CD4-positive, alpha-beta T cell treated with Interleukin-1 beta for 1 hour (primary cell): ENCODE measurements at places on chromosomes 6 and 20.

DNA sequence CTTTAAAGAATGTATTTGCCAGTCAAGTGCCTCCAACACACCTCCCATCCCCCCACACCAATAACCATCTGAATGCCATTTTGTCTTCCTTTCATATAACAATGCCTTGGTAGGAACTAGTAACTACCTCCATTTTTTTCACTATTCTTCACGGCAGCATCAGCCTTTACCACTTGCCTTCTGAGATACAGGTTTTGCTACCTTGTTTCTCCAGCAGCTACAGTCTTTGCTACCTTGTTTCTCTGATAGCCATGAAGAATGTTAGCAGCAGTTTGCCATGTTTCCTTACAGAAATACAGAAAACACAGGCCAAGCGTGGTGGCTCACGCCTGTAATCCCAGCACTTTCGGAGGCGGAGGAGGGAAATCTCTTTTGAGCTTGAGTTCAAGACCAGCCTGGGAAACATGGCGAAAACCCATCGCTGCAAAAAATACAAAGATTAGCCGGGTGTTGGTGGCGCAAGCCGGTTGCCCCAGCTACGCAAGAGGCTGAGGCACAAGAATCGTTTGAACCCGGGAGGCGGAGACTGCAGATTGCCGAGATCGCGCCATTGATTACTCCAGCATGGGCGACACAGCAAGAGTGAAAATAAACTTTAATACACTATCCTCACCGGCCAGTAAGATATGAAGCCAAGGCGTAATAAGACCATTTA, 100.9 kb downstream of the HFE start:
- peak; percentile 66 for DNase-seq

DNA sequence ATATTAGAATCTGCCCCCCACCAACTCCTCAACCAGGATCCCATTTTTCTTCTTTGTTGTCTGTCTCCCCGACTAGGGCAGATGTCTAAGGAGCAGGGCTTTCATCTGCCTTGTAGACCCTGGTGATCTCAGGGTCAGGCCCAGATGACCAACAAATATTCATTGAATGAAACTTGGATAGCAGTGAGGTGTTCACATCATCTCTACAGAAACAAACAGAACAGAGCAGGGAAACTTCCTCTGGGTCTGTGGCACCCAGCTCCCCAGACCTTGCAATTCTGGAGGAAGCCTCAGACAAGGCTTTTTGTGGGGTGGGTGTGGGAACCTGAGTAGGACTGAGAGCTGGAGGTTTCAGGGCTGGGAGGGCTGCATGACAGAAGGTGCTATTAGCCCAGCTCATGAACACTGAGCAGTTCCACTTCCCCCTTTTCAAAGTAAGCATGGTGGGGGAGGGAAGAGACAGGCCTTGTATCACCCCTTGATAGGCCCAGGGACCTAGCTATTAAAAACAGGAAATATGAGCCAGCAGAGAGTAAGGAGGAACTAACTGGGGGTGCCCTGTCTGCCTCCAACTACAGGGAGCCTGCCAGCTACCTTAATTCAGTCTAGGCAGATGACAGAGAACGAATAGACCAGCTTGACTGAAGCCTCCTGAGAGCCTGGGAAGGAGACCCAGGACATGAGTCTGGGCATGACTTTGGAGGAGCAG, 37.3 kb upstream of the TOP1 start:
- DNase-seq = peak; percentile 81

GRCh38 chr6:16130932-16131387, 2.1 kb downstream of the MYLIP start:
- DNase-seq = peak; percentile 70

- DNase-seq = no peak
Observed at GRCh38 chr20:62405108-62405980, 1.7 kb downstream of the CABLES2 start.

- no peak for DNase-seq
Observed at GRCh38 chr6:110756817-110757216, 58.5 kb downstream of the CDK19 start.

DNA sequence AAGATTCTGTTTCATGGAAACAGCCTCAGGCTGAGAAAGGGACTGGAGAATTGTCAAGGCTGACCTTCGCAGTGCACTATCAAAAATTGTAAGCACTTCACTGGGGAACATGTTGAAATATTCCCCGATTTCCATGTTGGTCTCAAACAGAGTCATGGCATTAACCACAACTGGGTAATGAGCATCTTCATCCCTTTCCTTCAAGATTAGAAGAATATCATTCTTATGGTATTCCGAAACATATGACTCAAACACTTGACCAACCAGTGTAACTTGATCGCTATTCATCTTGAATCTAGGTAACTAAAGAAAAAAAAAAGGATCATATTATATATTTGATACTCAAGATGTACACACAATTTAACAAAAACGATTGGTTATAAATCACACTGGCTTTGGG, 3.5 kb downstream of the MCM9 start:
- no peak for DNase-seq

DNA sequence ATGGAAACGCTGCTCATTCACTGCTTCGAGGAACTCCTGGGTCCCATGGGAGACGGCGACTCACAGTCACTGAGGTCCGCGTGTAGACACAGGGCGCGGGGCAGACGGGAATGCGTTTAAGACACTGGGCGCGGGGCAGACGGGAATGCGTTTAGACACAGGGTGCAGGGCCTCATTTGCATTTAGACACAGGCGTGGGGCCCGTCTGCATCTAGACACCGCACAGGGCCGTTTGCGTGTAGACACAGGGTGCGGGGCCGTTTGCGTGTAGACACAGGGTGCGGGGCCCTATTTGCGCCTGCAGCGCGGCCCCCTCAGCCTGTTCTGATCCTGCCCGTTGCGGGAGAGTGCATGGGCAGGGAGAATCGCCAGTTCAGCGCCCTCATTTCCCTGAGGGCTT, 10.4 kb downstream of the DACT2 start:
- DNase-seq = no peak

DNA sequence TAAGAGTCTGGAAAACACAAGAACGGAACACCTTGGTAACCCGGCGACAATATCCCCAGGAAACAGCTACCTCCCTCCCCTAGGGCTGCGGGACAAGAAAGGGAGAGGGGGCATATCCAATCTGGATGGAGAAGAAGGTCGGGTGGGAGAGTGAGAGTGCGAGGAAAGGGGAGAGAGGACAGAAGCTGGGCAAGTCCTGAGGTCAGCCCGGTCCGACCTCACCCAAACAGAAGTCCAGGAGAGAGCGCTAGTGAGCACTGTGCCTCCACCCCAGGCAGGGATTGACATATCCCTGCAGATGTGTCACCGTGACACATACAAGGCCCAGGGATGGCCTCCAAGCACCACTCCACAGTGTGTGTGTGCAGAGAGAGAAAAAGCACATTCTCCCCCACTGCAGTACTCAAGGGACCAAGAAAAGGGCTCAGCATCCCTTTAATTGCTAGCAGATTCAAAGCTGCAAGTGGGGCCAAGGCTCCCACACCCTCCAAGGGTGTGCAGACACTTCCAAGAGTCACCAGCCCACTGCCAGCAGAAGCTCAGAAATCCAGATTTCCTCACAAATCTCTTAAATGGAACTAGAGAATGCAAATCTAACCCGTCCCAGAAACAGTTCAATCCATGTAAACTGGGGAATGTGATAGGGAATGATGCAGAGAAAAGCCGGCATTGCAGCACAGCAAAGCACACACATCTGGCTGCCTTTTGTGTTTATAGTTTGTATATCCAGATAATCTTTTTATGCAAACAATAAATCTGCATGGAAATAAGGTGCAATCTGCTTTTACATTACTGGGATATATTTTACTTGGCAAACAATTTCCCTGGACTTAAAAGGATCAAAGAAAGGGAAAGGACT, 3.1 kb downstream of the PXDC1 start:
- DNase-seq = peak; percentile 27

GRCh38 chr6:151044465-151045441, 179.3 kb downstream of the MTHFD1L start:
- DNase-seq = no peak

DNA sequence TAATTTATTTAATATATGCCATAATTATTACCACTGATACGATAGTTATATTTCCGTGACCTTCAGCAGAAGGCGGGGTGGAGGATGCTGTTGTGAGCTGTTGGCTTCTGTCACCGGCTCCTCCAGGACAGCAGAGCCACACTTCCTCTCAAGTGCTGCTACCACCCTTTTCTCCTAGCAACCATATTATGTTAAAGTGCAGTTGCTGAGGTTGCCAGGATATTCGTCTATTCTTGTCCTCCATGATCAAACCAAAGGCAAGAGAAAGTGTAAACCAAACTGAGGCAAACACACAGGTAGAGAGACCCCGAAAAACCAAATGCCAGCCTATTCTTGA, 27.8 kb downstream of the RGS17 start:
- no peak for DNase-seq

- DNase-seq = peak; percentile 10
Observed at GRCh38 chr6:13395272-13396237, 67.2 kb upstream of the TBC1D7 start.

GRCh38 chr6:6495851-6496250, 92.7 kb upstream of the LY86 start:
- DNase-seq = no peak

- no peak for DNase-seq
Observed at GRCh38 chr6:327538-328116, 35.3 kb downstream of the DUSP22 start.

DNA sequence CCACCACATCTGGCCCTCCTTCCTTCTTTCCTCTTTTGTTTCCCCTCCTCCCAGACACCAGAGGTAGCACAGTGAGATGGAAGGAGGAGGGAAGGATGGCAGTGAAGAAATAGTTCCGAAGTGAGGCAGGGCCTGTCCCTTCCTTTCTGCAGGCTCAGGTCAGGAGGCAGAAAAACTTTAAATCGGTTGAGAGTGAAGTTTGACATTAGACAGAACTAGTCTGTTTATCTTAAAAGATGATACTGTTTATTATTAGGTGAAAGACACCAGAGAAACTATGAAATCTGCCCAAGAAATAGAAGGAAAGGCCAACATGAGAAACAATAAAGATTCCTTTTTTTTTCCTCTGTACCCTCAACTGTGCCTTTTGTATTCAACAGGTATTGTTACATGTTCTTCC, 670.3 kb downstream of the UTRN start:
- DNase-seq = no peak

- peak; percentile 87 for DNase-seq
Observed at GRCh38 chr20:3744806-3745685, 12.6 kb downstream of the HSPA12B start.

DNA sequence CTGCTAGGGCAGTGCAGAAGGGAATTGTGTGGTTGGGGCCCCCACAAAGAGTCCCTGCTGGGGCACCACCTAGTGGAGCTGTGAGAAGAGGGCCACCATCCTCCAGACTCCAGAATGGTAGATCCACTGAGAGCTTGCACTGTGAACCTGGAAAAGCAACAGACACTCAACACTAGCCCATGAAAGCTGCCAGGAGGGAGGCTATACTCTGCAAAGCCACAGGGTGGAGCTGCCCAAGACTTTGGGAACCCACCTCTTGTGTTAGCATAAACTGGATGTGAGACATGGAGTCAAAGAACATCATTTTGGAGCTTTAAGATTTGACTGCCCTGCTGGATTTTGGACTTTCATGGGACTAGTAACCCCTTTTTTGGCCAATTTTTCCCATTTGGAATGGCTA, 328.4 kb upstream of the KHDRBS2 start:
- DNase-seq = no peak

GRCh38 chr6:149642829-149643580, 5.5 kb downstream of the KATNA1 start:
- DNase-seq = no peak

- peak; percentile 11 for DNase-seq
Observed at GRCh38 chr20:47262365-47263013, 94.0 kb downstream of the ZMYND8 start.

DNA sequence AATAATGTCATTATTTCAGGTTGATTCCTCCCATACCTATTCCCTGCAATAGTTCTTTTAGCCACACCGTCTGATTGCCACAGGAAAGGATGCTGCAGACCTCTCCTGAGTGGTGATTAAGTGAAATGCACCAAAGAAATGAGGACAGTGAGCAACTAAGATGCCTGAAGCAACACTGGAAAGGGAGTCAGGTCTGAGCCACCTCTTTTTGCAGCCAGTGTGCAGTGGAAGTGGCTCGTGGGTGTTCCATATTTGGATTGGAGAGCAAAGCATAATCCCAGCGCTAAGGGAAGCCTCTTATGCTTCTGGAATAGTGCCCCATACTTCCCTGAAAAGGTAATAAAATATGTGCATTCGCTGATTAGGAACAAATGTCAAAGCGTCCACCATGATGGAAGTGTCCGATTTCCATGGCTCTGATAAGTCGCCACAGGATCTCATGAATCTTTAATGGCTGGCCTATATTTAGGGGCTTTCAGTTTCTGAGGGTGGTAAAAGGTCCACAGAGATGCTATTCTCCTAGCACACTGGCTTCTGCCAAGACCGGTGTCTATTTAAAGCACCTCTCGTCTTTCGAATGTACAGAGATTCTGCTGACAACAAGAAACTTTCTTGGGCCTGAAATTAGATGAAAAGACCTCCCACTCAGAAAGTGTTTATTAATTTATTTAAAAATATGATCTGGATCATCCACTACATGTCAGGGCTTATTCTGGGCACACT, 253.9 kb downstream of the SLC24A3 start:
- DNase-seq = no peak

- no peak for DNase-seq
Observed at GRCh38 chr6:115668211-115668610, 392.5 kb downstream of the FRK start.

DNA sequence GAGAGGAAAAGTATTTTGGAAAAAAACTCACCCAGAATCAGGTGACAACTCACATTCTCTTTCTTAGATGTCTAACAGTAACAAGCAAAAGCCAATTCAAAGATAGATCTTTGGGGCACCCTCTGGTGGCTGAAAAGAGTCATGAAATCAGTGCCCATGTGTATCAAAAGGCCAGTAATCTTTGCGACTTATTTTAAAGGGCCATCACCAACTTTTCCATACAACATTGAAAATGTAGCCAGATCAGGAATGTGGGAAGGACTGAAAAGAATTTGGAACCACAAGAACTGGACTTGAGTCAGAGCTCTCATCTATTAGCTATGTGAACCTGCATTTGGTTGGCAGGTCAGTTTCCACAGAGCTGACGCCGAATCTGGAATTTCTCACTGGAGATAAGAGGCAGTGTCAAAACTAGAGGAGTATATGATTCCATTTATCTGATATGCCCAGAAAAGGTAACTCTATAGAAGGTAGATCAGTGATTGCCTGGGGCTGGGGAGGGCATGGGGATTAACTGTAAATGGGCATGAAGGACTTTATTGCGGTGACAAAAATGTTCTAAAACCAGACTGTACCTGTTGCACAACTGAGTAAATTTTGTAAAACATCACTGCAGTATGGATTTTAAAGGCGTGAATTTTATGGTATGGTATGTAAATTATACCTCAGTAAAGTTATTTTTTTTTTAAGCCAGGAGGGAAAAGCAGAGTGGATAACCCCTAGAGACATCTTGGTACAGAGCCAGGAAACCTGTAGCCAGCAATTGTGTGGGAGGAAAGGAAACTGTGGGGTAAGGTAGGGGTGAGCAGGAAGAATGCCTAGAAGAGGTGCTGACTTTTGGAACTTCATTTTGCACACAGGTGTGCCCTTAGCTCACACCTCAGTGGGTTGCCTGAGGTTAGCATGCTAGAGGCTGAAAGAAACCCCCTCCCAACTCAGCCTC, 117.1 kb upstream of the ASF1A start:
- peak; percentile 79 for DNase-seq

GRCh38 chr20:49446808-49447207, 35.7 kb downstream of the KCNB1 start:
- no peak for DNase-seq
